ENCODE measurements at places on chromosomes 3 and 15.

GRCh38 chr3:69509288-69509687, 123.4 kb upstream of the FRMD4B start:
- DNase-seq, result no peak

GRCh38 chr3:125394406-125394805, 19.3 kb upstream of the ZNF148 start:
- DNase-seq, result no peak

- DNase-seq, result no peak
These were observed 89.9 kb upstream of the P3H2 start for GRCh38 chr3:190210608-190211007.

DNA sequence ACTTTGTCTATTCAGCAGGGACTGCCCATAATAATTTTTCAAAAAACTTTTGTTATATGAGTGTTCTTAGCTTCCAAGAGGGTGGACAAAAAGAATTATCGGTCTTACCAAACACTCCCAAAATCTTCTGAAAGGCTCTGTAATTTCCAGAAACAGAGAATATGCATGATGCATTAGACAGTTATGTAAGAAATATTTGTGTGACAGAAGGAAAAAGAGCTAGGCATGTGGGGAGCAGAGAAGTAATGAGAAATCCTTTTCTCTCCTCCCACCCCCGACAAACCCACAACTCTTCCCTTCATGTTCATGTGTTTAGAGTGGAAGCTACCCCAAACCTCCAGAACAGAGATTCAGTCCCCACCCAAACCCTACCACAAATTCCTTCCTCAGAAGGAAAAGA, 86.8 kb downstream of the MYO5A start:
- DNase-seq, result no peak

- DNase-seq, result no peak
These were observed 22.2 kb upstream of the NRROS start for GRCh38 chr3:196617256-196617655.

GRCh38 chr3:152623286-152623911, 211.5 kb upstream of the P2RY1 start:
- no peak for DNase-seq

GRCh38 chr3:120604382-120604781, 8.2 kb downstream of the NDUFB4 start:
- no peak for DNase-seq

GRCh38 chr15:40691737-40692136, 3.2 kb upstream of the RAD51 start:
- no peak for DNase-seq

- DNase-seq, result no peak
These were observed 33.6 kb downstream of the CD200R1L start for GRCh38 chr3:112813016-112813415.

GRCh38 chr15:95577927-95578326, 752.6 kb upstream of the NR2F2 start:
- no peak for DNase-seq

DNA sequence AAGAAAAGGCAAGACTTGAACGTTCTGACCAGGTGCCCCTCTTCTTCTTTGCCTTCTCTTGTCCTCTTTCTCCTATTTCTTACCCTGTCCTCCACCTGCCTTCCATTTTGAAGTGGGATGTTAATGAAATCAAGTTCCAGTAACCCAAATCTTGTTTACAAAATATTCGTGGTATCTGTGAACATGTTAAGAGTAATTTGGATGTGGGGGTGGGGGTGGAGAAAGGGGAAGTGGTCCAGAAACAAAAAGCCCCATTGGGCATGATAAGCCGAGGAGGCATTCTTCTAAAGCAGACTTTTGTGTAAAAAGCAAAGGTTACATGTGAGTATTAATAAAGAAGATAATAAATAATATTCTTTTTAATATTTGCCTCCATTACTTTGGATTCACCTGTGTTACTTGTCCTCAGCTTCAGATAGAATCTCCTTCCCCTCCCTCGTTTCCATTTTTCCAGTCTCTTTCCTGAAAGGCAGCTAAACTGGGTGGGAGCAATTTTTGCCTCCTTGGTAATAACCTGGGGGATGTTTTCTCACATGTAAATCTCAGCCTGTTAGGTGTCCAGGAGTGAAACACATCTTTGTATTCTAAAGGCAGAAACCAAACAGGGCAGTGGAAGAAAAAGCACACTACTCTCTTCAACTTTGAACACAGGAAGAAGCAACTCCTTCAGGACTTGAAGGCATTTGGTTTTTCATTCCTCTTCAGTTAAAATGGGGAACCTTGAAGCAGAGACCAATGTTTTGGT, 3.2 kb downstream of the CHST2 start:
- DNase-seq, result no peak

GRCh38 chr15:82980981-82981380, 5.0 kb upstream of the RAMAC start:
- no peak for DNase-seq

- DNase-seq, result no peak
These were observed 59.0 kb downstream of the RORA start for GRCh38 chr15:61169904-61170695.

- no peak for DNase-seq
These were observed 37.6 kb downstream of the SLCO3A1 start for GRCh38 chr15:91891101-91891500.

DNA sequence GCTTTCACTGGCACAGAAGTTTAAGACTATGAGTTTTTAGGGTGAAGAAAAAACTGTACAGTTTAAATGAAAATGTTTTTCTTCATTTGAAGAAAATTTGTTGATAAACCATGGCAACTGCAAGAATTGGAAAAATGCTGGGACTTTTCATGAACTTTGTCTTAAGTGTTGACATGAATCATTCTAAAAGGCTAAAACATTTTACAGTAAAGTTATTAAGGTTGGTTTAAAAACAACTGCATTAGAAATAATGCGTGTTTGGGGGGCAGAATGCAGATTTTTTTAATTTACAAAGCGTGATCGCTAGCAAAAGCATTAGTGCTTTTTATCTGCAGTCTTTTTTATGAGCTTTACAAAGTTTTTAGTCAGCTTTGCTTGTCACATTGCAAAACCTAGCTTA, 601.9 kb upstream of the TGFBR2 start:
- no peak for DNase-seq

GRCh38 chr3:102233881-102234280, 200.9 kb upstream of the ZPLD1 start:
- no peak for DNase-seq

GRCh38 chr3:178386401-178386800, 149.8 kb upstream of the KCNMB2 start:
- DNase-seq, result no peak

GRCh38 chr3:81354119-81354518, 407.3 kb downstream of the GBE1 start:
- DNase-seq, result no peak

DNA sequence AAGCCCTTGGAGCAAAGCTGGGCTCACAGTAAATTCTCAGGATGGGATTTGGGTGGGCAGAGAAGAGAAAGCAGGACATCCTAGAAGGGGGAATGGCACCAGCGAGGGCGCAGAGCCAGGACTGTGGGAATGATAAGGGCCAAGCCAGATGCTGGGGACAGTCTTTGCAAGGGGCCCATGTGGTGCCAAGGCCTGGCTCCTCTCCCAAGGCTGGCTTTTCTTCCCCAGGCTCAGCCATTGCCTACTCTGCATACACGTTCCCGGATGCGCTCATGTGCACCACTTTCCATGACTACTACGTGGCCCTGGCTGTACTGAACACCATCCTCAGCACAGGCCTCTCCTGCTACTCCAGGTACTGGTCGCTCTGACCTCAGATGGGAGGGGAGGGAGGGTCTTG, 24.7 kb upstream of the KIF23 start:
- DNase-seq, result no peak

DNA sequence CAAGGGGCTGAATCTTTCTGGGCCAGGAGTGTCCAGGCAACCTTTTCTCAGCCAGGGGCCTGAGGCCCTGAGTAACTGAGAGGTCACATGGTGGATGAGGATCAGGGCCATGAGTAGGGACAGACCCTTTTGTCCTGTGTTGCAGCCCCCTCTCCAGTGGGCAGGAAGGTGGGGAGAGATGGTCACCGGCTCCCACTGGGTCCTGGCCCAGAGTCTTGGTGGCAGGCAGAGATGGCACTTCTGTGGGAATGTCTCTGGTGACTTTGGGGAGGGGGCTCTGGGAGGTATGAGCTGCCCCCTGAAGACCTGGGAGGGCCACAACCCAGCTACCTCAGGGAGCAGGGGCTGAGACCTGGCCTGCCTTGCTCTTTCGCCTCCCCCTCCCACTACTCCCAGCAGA, 6.8 kb downstream of the ESYT3 start:
- no peak for DNase-seq

GRCh38 chr3:39781025-39781424, 28.4 kb upstream of the MYRIP start:
- no peak for DNase-seq

DNA sequence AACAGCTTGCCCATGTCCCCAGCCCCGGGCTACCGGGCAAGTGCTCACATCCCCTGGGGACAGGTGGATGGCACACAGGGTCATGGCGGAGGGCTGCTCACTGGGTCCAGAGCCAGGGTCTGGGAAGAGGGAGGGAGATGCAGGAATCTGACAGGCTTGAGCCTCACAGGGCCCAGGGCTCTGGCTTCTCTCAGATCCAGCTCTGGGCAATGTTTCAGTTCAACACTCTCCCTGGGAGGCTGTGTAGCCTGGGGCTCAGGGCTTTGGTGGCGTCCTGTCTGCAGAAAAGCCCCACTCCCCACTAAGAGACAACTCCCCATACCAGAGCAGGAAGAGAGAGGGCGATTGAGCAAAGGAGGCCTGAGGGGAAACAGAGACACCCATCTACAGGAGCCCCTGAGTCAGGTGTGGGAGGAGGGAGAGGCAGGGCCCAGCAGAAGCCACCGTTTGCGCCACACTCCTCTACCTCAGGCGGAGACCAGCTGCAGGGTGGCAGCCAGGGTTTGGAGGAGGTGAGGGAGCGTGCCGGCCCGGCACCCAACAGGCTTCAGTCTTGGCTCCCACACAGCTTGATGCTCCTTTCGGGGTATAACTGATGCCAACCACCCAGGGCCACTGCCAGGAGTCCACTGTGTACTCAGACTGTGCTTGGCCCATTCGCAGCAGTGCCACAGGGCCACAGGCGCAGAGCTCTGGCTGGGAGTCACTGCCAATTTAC, 16.8 kb upstream of the SRP14 start:
- DNase-seq, result no peak

- DNase-seq, result no peak
These were observed 25.8 kb upstream of the NFKBIZ start for GRCh38 chr3:101823525-101823924.

GRCh38 chr3:4601892-4602291, 108.7 kb downstream of the ITPR1 start:
- no peak for DNase-seq

DNA sequence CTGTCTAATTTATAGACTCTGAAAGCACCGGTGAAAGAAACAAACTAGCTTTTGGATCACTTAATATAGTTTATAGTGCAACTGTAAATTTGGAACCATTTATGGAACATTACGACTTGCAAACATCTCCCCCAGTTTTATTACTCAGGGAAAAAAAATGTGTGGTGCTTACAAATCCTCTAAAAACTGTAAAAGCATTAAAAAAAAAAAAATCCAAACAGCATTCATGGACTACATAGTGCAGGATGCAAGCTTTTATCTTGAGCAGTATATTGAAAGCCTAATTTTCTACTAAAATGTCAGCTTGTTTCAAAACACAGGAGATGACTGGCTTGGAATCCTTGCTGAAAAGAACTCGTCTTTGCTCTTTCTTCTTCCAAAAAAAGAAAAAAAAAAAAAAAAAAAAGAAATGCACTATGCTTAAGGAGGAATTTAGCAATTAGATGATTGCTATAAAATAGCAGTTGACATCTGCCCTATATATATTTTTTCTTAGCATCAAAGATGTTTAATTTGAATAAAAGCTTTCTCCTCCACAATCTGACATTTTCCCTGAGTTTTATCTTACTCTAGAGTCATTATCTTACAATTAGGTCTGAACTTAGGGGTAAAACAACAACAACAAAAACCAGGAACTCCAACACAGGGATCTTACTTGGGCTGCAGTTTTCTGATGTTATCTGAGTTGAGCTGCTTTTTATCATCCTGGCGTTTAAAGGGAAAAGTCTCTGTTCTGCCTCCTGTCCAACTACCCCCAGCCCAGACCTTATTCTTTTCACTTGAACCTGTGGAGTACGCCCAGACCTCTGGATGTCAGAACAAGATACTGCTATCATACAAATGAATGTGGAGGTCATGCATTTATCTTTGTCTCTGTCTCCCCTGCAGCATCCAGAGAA, 62.6 kb upstream of the PDZRN3 start:
- no peak for DNase-seq

- DNase-seq, result no peak
These were observed 80.7 kb downstream of the SMAD6 start for GRCh38 chr15:66782785-66783184.

DNA sequence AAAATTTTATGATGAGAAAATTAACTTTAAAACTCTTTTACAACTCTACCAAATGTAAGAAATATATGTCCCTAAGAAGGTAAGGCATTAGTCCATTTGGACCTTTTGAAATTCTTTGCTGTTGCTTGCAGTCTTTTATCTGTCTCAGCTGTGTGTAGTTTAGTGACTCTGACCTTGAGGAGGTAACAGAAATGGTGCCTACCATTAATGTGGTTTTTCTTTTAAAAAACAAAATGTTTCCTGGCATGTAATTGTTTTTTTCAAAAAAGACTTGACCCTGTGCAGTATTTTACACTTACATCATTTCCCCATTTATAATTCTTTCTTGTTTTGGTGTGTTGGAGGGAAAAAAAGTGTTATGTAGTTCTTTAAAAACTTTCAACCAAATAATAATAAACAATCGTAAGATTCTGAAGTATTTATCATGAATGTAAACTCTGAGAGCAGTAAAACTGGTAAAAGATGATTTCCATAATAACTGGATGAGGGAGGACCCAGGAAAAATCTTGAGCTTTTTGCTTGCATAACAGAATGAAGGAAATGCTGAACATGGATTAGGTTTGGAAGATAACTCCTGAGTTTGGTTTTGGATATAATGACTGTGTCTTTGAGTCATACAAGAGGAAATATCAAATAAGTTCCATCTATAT, 225.1 kb downstream of the CHST2 start:
- no peak for DNase-seq

DNA sequence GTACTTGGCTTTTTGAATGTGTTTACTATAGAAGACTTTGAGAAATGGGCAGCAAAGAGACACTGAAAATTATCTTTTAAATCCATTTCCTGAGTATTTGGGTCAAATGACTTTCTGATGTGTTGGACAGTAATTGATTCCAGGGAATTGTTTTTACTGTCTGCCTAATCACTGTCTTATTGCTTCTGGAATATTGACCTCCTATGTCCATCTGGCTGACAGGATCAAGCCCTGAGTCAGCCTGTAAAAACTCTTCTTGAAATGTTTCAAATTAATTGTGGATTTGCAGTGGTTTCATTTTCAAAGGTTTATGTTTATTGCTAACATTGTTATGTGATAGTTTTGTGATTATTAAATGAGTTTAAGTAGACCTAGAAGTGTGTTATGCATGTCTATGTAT, 50.6 kb upstream of the MLF1 start:
- no peak for DNase-seq

DNA sequence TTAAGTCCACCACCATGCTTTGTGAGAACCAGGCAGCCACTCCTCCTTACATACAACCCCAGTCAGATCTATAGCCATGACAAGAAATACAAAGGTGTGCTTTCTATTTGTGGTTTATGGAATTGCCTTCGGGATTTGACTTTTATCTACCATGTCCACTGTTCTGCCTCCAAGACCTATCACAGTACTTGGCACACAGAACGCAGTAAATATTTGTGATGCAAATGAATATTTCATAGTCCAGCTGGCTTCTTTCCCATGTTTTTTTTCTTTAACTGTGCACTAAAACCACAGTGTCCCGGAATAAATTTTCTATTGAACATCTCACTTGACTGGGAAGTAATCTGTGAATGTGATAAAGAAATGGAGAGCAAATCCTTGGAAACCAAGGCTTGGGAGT, 314.7 kb downstream of the RORA start:
- no peak for DNase-seq

GRCh38 chr3:61080737-61081445, 170.4 kb downstream of the FHIT start:
- DNase-seq, result no peak

Measured in activated CD8-positive, alpha-beta memory T cell treated with anti-CD3 and anti-CD28 coated beads for 4 hours (primary cell).